LHCN-M2 (cell line): ENCODE measurements at places on chromosomes 13 and 19. TPM values are rescaled to one million over a fixed set of nuclear protein-coding genes. Genes with fewer than 3 reads are reported as not detected.

Gene GRIK5
- total RNA-seq, result 0.06 TPM in 2 replicates

DNA sequence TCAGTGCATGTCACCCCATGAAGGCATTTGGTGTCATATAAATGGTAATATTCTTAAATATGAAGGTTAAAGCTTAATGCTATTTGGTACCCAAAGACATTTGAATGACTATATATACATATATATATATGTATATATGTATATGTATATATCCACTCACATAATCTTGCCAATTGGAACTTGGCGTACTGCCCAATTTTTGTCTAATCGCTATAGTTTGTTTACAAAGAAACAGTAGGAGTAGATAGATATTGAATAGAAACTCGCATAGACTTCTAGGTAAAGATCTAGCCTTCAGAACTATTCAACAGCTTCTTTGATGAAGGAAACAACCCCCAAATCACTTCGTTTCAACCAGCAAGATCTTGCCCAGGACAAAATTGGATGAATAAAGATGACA lies 24.1 kb downstream of the KLF5 start:
- DNase-seq, result no peak

DNA sequence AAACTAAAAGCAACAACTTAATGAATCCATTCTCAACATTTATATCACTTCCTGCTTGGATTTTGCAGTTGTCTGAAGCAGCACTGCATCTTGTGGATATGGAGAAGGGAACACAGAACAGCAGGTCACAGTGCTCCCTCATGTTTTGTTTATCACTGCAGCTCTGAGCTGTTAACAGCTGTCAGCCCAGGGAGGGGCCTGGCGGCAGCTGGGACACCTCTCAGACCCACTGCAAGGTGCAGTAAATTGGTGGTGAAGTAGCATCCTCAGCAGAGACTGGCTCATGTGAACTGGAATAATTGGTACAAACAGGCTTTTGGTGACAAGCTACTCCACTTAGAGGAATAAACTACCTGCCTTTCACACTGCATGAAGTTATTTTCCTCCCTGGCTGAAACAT lies 170.4 kb downstream of the LIG4 start:
- no peak for DNase-seq

Gene MADCAM1
- 0.19 and 0.23 TPM in 2 replicates for total RNA-seq

DNA sequence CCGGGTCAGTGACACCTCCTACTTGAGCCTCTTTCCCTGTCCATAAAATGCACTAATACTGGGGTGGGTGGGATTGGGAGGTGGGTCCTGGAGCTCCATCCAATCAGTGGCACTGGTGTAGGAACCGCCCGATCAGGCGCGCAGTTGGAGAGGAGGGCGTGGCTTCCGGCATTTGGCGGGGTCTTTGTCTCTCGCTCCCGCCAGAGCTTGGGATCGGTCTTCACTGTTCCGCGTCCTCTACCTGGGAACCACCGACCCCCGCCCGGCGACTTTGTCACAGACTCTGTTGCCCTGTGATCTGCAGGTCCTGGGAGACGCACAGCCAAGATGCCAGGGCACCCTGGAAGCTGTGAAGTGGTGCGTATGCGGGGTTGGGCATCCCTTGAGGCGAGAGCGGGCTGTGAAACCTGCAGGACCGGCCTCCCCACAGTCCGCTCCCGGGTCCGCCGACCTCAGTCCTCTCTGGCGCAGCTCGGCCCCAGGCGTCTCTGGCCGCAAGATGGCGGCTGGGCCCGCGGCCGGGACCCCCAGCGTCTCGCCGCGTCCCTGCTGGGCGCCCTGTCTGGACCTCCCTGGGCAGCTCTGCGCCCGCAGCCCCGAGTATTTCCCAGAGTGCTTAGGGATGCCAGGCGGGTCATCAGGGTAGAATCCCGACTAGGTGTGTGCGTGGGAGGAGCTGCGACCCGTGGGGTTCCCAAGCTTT lies 41.6 kb upstream of the ZNF730 start:
- DNase-seq, result peak; percentile 72

DNA sequence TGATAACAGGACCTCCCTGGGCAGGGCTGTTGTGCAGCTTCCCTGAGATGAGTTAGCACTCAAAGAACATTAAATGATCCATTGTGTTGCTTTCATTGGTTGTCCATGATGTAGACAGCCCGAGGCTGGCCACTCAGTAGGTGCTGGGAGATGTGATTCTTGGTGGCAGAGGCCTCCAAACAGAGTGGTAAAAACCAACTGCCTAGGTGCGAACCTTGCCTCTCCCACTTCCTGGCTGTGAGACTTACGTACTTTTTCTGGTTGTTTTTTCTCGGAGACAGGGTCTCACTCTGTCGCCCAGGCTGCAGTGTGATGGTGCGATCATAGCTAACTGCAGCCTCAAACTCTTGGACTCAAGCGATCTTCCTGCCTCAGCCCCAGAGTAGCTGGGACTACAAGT lies 6.2 kb downstream of the SARS2 start:
- DNase-seq, result no peak

Gene CALR3
- total RNA-seq, result 0.13 TPM in 1 of 2 replicates, not detected in the other

Gene ZNF728
- not detected in 2 replicates for total RNA-seq

DNA sequence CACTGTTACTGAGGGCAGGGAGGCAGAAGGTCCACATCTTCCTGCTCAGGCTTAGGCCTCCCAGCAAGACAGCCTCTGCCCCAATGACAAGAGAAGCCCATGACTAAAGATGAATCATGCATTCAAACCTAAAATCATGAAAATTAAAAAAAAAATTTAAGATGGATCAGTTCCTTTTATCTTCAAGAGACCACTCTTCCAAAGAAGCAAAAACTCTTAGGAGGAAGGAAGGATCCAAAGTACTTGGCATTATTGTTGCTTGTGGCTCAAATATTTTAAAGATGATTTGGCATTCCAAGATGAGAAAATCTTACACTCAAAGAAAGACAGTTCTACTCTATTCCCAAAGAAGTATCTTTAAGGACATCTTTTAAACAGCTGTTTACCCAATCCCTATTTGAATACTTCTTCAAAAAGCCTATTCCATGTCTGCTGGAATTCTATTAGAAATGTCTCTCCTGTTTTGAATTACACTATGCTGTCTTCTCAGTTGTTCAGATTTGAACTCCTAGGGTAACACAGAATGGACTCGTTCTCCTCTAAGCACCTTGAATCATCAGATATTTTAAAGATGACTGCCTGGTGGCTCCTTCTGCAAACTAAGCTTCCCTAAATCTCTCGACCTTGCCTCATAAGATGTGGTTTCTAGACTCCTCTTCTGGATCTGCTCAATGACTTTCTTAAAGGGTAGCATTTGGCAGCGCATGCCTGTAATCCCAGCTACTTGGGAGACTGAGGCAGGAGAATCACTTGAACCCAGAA lies 7.0 kb downstream of the SERP2 start:
- DNase-seq, result peak; percentile 42

- DNase-seq, result no peak
Measured at GRCh38 chr13:85500696-85501256, 298.4 kb downstream of the SLITRK6 start.

- DNase-seq, result no peak
Measured at GRCh38 chr13:27834095-27834494, 41.8 kb downstream of the GSX1 start.

Gene TTC9B
- not detected in 2 replicates for total RNA-seq

DNA sequence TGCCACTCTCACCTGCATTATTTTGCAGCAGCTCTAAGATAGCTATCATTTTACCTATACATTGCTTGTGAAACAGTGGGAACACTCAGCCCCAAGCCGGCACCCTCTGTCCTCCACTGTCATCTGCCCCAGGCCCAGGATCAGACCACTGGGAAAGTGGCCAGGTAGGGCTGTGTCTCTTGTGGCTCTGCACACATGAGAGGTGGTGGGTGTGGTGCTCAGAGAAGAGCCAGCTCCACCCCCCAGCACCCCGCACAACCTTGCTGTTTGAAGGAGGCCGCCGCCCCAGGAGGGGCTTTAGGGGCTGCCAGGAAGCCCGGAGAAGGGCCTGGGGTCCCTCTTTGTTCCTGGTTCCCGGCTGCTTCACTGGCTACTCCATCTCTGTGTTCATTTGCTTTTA lies 26.6 kb downstream of the PPP1R37 start:
- no peak for DNase-seq

DNA sequence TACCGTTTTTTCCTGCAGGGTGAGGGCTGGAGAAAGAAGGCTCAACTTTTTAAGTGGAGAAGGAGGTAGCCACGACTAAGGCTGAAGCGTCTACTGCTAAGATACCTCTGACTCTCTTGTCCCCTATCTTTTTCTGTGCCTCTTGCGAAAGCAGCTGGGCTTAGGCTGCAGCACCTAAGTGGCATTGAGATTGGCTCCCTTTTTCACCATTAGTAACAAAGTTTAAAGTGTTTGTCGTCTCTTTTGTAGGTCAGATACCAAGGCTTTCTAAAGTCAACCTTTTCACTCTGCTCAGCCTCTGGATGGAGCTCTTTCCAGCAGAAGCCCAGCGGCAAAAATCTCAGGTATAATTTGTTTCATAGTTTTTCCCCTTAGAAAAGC lies 887 bp downstream of the CDADC1 start:
- peak; percentile 10 for DNase-seq

DNA sequence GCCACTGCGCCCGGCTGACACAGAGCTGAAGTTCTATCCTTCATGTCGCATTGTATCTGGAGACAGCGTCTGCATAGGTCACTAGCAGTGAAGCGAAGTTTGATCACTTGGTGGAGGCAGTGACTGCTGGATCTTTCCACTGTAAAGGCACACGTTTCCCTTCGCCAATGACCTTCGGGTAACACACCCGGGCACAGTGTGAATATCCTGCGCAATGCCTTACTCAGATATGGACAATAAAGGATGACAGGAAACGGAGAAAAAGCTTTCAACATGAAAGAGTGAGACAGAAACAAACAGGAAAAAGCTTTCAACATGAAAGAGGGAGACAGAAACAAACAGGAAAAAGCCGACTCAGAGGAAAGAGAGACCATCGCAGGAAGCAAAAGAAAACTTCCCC lies 17.1 kb downstream of the ARL11 start:
- no peak for DNase-seq

- DNase-seq, result no peak
Measured at GRCh38 chr13:111359930-111360329, 39.5 kb downstream of the TEX29 start.

Gene OR7A5
- total RNA-seq, result 0.06 and 0.34 TPM in 2 replicates

Gene LILRA1
- not detected in 2 replicates for total RNA-seq

DNA sequence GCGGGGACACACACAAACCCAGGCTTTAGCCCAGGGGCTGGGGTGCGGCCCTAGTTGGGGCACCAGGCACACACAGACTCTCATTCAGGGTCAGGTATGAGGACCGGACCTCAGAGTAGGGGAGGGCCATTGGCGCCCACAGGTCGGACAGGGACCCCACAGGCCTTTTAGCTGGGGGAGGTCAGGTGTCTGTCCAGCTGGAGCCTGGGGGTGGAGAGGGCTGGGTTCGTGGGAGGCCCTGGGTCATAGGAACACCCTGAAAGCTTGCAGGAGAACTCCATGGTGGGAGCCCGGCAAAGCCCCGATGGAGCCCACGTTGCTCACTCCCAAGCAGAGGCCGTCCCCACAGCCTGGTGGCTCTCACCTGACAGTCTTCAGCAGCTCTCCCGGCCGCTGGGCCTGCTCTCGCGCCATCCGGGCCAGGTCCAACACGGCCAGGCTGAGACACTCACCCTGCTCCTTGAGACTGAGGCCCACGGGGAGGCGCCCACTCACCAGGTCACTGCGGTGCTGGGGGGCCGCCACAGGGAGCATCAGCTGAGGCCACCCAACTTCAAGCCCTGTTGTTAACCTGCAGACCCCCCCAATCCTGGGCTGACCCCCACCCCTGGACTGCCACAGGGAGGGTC lies 5.0 kb downstream of the JAK3 start:
- DNase-seq, result no peak

DNA sequence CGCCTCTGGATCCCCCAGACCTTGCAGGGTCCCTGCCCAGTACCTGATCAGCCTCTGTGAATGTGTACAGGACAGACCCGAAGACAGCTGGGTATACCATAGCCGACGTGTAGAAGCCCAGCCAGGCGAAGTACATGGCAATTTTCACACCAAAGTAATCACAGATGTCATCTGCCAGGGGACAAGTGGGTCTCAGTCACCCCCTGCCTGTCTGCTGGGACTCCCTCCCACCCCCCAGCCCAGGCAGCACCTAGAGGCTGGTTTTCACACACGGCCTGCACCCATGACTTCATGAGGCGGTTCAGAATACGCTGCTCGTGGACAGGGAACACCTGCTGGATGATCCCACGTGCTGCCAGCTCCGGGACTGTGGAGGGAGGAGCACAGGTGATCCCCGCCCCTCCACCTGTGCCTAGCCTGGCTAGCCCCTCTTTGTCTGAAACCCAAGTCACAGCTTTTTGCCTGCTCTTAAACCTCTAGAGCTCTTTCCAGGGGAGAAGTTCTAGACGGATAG lies 3.6 kb downstream of the ANO8 start:
- no peak for DNase-seq

Gene FBXO27
- total RNA-seq, result 4.4 and 14.0 TPM in 2 replicates

DNA sequence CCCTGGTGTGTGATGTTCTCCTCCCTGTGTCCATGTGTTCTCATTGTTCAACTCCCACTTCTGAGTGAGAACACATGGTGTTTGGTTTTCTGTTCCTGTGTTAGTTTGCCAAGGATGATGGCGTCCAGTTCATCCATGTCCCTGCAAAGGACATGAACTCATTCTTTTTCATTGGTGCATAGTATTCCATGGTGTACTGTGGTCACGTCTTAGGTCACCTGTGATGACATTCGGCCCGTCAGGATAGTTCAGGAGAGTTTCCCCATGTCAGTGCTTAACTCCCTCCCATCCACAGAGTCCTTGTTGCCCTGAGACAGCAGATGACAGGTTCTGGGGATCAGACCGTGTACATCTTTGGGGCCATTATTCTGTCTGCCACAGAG lies 8.6 kb downstream of the ZNF444 start:
- no peak for DNase-seq

DNA sequence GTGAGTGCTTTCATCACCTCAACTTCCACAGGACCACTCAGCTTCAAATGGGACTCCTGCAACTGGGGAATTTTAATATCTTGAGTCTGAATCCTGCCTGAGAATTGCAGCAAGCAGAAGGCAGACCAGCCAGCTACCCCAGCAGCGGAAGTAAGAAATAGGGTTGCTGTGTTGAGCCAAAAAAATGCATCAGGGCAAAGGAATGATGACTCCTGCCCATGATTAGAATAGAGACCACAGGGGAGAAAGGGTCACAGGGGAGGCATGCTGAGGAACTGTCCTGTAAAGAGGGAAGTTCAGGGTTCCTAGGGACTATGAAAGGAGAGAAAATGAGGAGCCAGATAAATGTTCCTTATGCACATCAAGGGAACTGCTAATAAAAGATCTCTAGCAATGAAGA lies 370.2 kb downstream of the KCTD12 start:
- DNase-seq, result peak; percentile 95

GRCh38 chr19:23407616-23408133 lies 12.4 kb upstream of the ZNF91 start:
- no peak for DNase-seq
